Cortex of kidney (tissue), 1 donor: ENCODE measurements at places on chromosomes 4 and X.

DNA sequence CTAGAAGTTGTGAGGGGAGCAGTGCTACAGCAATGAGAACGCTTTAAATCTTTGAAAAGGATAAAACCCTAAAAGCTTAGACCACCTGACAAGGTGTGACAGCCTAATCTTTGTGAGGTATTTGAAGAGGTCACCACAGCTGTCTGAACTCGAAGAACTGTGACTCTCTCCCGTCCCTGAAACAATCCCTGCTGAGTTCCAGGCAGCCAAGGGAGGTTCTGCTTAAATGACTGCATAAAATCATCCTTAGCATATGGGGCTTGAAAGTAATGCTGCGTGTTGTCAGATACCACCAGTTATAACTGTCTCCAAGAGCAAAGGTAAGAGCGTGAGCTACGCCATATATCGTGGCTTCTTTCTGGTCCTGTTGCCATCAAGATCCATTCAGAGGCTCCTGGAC, 696.3 kb downstream of the PCDH7 start:
- DNase-seq, result no peak

GRCh38 chr4:100790836-100791615, 273.2 kb upstream of the EMCN start:
- DNase-seq, result no peak

DNA sequence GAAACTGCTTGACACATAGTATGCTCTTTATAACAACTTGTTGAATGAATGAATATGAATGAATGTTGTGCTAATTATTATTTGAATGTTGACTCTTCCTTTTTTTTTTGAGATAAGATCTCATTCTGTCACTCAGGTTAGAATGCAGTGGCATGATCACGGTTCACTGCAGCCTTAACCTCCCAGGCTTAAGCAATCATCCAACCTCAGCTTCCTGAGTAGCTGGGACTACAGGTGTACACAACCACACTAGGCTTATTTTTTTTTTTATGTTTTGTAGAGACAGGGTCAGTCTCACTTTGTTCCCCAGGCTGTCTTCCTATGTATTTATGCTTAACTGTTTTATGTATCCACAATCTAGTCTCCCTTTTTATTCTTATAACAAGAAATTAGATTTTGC, 114.7 kb upstream of the WDFY3 start:
- no peak for DNase-seq

DNA sequence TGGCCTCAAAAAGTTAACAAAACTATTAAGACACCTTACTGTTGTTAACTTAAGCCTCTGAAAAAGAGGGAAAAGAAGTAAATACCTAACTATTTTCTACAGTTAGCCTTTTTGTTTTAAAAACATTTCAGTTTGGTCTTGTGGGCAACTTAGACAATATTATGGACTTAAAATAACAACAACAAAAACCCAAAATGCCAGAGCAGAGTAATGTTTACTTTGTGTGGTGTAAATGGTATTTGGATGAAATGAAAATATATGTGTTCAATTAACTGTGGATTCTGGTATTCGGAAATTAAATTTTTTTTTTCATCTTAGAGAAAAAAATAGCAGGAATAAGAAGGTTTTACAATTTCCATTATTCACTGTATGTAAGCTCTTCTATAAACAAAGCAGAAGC, 79.6 kb upstream of the NPNT start:
- DNase-seq, result no peak

GRCh38 chr4:156547439-156547838, 424.2 kb downstream of the PDGFC start:
- no peak for DNase-seq

GRCh38 chrX:154019061-154019621, 561 bp downstream of the IRAK1 start:
- DNase-seq, result no peak

GRCh38 chr4:99651811-99652485, 5.7 kb downstream of the C4orf54 start:
- DNase-seq, result no peak

DNA sequence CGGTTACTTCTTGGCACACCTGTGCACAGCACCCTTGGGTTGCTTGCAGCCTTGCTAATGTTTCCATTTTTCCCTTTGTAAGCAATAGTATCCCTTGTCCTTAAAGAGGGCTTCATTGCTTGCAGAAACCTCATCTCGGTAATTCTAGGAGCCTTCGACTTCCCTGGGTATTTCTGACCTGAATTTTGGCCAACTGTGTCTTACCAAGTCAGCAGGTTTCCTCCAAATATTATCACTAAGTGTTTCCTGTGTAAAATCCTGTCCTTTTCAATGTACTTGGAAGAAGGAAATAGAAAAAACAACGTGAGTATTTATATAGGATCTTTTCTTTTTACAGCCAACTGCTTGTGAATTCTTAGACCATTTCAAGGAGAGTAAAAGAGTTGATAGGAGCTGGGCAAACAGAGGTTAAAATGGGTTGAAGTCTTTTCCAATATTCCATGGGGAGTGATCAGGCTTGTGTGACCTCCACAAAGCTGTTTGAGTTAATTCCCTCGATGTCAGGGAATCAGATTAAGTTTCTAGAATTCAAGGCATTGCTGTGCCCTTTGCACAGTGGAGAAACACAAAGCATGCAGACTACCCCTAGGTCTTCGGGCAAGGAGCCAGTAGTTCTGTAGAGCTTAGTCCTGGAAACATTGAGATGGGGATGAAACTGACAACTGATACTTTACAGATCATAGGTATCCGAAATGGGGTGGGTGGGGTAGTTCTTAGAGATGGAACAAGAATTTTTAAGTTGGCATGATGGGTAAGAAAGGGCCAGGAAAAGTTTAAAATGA, 209.9 kb downstream of the CPE start:
- DNase-seq, result no peak

- DNase-seq, result no peak
Measured at GRCh38 chr4:48420144-48420543, 63.0 kb upstream of the SLC10A4 start.

- DNase-seq, result no peak
Measured at GRCh38 chr4:40308528-40309122, 26.5 kb upstream of the CHRNA9 start.

DNA sequence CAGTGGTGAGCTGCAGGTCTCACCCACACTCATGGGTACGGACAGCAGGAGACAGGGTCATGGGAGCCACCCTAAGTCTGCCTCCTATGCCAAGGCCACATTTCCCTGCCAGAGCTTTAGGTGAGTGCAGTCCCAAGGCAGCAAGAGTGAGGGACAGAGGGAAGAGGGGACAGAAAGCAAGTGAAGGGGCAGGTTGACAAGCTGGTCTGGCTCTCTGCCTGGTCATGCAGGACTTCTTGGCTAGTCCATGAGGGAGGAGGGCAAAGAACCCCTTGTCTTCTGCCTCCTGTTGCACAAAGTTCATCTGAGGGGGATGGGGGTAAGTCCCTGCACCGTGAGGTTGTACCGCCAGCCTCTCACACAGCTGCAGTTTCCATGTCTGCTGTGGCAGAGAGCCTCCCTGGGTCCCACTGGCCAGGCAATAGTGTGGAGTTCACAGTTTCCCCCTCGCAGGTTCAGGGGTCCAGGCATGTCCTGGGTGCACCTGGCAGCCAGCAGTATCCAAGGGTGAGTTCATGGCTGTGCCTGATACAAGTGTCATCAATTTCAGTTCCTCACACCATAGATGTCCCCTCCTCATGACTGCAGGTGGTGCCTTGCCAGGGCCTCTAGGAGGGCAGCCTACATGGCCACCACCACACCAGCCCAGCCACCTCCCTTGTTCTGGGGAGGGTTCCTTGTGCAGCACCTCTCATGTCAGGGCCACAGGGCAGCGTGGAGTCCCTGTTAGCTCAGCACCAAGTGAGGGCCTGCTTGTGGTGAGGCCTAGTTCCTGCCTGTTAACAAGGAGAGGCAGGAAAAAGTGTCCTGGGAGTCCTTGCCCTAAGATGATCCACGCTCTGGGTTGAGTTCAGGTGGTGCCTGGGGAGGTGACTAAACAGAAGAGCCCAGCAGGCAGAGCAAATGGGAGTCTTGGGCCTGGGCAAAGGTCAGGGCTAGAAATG, 72.5 kb downstream of the ADRA2C start:
- DNase-seq, result no peak

- DNase-seq, result no peak
Measured at GRCh38 chr4:27000820-27001219, 140.2 kb downstream of the STIM2 start.

DNA sequence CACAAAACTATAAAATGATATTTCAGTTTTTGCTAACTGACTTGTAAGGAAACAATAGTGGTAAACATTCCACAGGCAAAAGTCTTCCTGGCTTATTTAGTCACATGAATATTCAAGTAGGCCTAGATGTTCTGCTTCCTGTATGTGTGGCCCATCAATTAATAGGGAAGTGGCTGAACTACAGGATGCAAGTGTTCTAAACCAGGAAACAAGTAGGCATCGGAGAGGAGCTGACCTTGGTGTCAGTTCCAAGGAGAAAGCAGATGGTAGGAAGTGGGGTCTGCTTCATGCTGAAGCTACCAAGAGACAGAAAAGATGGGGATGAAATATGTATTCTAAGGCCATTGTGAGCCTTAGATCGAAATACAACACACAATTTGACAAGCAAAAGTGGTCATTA, 149.7 kb downstream of the ANTXR2 start:
- no peak for DNase-seq

DNA sequence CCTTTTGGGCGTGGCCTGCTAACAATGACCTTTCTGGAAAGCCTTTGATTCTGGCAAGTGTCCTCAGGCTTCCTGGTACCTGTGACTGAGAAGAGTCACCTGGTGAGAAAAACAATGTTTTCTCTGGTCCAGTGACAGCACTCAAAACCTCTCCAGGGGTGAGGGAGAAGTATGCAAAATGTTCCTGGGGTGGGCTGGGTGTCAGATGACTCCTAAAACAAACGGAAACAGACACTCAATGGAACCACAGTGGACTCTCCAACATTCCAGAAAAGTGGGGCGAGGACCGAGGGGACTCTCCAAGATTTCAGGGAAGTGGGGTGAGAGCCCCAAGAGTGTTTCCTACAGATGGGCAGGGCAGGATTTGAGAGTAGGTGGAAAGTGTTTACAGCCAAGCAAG, 69.5 kb downstream of the ANAPC4 start:
- no peak for DNase-seq

- DNase-seq, result no peak
Measured at GRCh38 chr4:85459736-85460135, 15.2 kb upstream of the ARHGAP24 start.

DNA sequence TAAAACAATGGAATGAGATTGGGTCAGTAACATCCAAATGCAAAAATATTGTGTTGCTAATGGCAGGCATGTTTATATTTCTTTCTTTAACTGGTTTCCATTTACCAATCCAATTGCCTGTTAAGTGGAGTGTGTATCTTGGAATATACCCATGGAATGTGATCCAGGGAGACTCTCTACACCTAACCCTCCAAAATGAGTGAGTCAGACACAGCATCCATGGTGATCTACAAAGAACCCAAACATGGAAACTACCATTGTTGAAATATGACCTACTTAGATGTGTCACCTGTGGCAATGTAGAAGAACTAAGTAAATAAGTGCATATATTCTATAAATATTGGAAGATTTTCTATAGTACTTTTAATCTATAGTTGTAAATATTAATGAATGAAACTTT, 110.3 kb downstream of the AREG start:
- no peak for DNase-seq

GRCh38 chr4:141977433-141977832, 341.1 kb downstream of the IL15 start:
- no peak for DNase-seq

GRCh38 chr4:188915175-188915574, 775.9 kb downstream of the TRIML1 start:
- DNase-seq, result no peak

DNA sequence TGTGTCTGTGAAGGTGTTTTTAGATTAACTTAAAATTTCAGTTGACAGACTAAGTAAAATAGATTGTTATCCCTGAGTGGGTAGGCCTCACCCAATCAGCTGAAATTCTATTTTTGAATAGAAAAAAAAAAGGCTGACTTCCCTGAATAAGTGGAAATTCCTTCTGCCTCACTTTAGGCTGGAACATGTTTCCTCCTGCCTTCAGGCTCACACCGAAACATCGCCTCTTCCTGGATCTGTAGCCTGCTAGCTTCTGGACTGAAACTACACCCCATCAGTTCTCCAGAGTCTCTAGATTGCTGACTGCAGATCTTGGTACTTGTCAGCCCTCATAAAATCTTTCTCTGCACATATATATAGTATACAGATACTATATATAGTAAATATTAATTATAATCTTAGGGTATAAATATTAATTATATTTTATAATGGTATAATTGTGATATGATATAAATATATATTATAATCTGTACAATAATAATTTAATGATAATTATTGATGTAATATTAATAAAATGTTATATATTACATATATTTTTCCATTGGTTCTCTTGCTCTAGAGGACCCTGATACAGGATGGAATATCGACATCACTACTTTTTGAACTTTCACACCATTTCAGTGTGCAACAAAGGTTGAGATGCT, 13.7 kb upstream of the SLIT2 start:
- no peak for DNase-seq

DNA sequence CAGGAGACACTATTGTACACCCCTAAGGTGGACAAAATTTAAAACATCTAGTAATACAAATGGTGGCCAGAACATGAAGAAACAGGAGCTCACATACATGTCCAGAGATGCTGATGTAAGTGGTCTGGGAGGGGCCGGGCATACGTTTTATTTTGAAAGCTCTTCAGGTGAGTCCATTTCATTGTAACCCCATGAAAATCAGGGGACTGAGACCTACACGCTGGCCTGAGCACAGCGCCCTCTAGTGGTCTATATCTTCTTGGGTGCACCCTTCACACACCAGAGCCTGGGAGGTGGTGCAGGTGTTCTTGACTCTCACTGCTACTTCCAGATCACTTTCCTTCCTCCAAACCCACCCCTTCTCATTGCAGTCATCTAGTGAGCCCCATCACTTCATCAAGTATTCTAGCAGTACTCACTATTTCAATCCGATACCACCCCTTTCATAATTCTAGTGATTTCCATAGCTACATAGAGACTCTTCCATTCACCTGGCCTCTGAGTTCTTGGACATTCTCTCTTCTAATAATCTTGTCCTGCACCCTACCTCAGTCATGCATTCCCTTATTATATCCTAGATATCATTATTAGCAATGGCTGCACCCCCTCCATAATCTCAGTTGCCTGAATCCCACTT, 4.3 kb upstream of the TLR6 start:
- DNase-seq, result no peak

DNA sequence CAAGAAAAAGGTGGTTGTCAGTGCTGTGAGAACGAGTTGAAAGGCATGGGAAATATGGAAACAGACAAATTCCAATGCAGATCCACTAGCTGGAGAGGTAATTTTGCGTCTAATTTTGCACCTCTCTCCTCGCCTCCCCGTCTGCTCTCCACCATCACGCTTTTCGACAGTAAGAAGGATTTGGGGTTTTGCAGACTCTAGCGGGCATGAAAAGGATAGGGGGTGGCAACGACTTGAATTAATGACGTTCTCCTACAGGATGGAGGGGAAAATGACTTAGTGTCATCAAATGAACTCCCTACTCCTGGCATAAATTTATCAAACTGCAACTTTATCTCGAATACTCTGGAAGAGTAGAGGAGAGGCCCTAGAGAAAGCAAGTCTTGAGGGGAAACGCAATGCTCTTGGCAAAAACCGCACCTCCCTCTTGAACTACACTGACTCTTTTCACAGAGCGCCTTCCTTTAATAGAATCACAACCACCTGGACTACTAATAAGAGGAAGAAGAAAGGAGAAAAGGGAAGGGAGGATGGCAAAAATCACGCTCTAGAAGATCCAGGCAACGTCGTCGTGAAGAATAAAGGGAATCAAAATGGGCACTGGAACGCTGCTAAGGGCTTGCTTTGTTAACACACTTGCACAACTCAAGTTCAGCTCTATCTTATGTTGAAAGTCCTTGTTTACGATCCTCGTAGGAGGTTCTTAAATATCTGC, 871 bp upstream of the SLITRK2 start:
- no peak for DNase-seq
